Astrocyte (in vitro differentiated cells and primary cell): ENCODE measurements at places on chromosomes 12 and 14.

GRCh38 chr14:60839057-60839456 is 104.5 kb downstream of the MNAT1 start:
- DNase-seq = no peak

DNA sequence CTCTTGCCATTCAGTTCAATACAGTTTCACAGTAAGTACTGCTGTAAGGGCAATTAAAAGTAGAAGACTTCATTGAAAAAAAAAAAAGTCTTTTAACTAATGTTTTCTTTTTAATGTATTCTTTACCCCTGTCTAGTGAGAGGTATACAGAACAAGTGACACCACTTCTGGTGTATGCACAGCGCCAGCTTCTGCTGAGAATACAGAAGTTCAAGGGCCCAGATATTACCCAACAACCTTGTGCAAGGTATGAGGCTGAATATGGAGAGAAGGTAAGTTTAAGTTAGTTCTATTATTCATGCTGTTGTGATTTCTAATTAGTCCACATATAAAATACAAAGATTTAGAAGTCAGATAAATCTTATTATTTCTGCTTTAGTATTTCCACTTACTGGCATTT is 168.7 kb downstream of the CFAP54 start:
- no peak for DNase-seq

DNA sequence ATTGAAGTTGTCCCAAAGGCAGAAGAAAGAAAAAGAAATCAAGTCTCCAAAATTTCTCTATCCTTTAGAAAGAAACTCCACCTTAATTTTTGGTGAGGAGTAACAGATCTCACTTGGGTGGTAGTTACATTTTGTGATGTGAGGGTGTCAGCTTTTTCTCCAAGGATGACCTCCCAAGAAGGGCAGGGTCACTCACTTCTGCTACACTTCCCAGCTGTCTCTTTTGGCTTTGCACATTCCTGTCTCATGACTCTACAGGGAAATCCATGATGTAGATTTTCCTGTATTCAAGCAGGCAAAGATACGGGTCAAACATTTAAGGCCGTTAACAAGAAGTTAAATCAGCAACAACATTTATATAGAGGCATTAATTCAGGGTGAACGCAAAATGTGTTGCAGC is 1016.4 kb downstream of the NRXN3 start:
- peak; percentile 23 for DNase-seq

DNA sequence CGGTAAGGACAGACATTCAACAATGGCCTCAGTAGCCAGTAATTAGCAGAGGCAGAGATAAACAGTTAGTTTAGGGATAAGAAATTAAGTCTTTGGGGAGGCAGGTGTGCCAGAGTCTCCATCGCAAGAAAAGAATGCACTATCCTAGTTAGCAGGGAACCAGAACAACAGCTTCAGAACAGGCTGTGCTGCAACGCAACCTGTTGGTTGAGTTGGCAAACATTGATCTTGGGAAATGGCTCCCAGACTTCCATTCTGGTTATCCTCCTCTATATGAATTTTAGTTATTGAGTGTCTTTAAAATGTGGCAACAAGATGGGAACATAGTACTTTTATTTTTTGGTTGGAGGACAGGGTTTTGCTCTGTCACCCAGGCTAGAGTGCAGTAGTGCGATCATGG is 12.3 kb upstream of the LEMD3 start:
- DNase-seq = no peak

DNA sequence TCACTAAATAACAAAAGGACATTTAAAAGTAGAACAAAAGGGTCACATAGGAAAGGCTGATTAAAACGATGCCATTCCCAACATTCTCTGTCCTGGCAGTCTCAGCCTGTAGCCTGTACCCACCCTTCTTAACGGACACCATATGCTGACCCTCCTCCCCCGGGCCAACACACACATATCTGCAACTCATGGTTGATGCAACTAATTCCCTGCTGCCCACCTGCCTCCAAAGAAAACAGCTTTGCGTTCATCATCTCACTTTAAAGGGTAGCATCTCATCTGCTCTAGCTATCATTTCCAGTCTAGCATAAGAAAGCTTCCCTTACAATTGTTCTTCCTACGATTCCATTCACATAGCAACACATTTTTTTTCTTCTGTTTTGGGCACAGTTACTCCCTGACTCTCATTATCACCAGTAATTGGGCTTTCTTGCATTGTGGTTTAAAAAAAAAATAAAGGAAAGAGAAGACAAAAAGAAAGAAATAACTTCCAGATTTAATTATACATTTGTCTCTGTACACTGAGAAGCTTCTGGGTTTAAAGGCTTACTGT is 92.9 kb downstream of the KCNC2 start:
- no peak for DNase-seq

- DNase-seq = no peak
Observed at GRCh38 chr12:71653137-71653536, 10.5 kb downstream of the ZFC3H1 start.

DNA sequence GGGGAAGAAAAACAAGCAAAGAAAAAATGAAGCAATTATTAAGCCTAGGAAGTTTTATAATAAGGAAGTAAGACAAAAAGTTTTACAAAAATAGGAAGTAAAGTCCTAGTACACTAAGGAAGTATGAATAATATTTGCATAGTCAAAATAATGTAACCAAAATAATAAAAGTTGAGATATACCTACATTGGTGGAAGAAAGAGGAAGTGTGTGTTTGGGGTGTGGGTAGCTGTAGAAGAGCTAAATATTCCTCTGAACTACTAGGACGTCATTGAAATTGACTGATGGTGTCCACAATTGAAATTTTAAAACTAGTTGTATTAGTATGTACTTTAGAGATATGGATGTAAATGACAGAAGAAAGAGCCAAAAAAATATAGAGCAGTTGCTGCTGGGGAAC is 228.4 kb upstream of the OTX2 start:
- DNase-seq = no peak

DNA sequence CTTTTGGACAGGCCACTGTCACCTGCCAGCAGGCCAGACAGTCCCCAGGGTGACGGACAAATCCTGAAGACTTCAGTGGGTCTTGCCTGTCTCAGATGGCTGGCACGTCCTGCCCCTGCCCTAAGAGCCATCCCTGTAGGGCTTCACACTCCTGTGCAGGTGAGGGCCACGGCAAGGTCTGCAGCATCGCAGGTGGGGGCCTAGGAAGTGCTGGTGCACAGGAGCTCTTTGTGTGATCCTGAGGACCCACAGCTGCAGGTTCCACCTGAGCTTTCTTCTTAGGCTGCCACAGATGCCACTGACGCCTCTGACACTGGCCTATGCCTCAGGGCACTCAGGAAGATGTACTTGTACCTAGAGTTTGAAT is 108.5 kb upstream of the FKBP4 start:
- DNase-seq = no peak
